Hematopoietic multipotent progenitor cell treated with erythropoietin and hydrocortisone succinate and interleukin-3 and kit ligand, for 4 days (in vitro differentiated cells): ENCODE measurements at places on chromosomes 1 and 21.

GRCh38 chr1:209064850-209065706 is 518.4 kb upstream of the CAMK1G start:
- DNase-seq = no peak

- DNase-seq = no peak
These were observed 263.3 kb downstream of the KIF26B start for GRCh38 chr1:245418077-245418476.

DNA sequence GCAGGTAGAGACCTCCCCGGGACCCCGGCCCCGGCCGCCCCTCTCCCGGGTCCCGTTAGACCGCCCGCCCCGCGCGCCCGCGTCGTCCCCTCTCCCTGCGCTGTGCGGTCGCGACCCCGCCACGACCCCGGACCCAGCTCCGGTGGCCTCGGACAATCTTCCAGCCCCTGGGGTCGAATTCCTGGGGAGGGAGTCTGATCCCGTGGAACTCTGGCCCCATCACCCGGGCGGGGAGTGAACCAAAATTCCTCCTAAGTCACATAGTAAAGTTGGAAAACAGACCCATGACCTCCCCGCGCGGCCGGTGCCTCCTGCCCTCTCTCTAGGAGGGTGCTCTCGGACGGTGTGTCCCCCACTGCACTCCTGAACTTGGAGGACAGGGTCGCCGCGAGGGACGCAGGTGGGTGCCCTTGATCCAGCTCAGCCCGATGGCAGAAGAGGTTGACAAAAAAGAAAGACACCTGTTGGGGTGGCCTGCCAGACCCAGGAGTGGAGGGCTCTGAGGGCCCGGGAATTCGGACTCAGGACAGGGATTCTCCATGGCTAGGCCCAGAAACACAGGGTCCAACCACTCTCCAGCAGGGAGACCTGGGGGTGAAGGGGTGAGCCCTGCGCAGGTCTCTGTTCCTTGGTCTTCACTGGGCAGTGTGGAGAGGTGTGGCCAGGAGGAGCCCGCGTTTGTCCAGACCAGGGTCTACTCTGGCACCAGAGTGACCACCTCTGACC is 451 bp downstream of the ADAMTSL4 start:
- DNase-seq = no peak

- DNase-seq = no peak
These were observed 137.8 kb downstream of the HIVEP3 start for GRCh38 chr1:41780916-41781315.

GRCh38 chr1:183734543-183735036 is 70.3 kb upstream of the RGL1 start:
- DNase-seq = no peak

- no peak for DNase-seq
These were observed 45.7 kb downstream of the GALNT2 start for GRCh38 chr1:230112782-230113181.

DNA sequence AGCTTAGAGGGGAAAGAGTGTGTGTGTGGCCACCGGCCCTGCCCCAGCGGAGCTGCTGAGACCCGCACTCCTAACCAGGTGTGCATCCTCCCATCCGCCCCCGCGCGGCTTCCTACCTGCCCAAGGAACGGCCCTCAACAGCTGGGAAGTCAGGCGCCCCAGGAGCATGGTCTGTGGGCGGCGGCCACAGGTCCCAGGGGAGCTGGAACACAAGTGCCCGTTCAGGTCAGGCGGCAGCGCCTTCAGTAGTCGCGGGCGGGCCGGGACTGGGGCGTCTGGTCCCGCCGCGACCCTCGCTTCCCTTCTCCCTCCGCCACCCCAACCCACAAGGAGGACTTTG is 448 bp downstream of the AURKAIP1 start:
- peak; percentile 39 for DNase-seq

DNA sequence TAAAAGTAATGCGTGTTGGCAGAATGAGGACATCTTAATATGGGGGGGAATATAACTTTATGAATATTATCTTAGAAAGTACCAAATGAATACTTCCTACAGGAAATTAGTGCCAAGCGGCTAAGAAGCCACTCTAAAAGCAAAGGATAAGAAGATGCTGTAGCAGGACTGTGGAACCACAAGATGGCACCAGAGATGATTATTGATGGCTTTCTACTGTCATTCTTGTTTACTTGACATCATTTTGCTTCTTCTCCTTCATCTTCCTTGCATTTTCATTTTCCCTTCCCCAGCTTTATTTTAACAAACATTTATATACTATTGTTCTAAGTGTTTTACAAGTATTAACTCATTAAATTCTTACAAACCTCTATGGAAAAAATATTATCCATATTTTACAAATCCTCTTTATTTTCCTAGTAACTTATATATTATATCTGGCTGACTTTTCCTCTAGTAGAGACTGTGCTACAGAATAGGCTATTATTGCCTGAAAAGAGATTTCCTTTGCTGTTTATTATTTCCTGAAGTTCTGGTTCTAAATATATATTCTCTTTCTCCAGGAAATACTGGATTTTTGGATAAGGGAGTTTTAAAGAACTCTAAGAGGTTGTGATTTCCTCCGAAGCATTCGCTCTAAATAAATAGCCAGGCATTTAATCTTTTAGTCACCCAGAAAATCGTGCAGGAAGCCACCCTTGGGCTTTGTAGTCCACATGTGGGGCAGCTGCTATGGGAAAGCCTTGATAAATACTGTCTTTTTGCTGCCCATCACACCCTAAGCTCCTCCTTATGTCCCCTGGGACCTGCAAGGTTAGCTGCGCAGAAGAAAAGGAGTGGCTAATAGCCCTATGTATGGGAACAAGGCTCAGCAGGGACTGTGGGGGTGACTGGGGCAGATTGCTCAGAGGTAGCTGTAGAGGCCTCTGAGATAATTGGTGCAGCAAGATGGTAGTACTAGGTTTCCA is 69.8 kb downstream of the TPR start:
- DNase-seq = peak; percentile 73

GRCh38 chr1:160646711-160647328 is at the start of gene SLAMF1:
Gene SLAMF1 (minus strand): TSS chr1:160647044. CDS start chr1:160646945, 99 bp downstream.
- DNase-seq = peak; percentile 67

GRCh38 chr1:222777463-222777862 is 37.4 kb upstream of the DISP1 start:
- DNase-seq = peak; percentile 13

GRCh38 chr1:228110556-228110955 is 1.5 kb upstream of the MRPL55 start:
- DNase-seq = no peak

DNA sequence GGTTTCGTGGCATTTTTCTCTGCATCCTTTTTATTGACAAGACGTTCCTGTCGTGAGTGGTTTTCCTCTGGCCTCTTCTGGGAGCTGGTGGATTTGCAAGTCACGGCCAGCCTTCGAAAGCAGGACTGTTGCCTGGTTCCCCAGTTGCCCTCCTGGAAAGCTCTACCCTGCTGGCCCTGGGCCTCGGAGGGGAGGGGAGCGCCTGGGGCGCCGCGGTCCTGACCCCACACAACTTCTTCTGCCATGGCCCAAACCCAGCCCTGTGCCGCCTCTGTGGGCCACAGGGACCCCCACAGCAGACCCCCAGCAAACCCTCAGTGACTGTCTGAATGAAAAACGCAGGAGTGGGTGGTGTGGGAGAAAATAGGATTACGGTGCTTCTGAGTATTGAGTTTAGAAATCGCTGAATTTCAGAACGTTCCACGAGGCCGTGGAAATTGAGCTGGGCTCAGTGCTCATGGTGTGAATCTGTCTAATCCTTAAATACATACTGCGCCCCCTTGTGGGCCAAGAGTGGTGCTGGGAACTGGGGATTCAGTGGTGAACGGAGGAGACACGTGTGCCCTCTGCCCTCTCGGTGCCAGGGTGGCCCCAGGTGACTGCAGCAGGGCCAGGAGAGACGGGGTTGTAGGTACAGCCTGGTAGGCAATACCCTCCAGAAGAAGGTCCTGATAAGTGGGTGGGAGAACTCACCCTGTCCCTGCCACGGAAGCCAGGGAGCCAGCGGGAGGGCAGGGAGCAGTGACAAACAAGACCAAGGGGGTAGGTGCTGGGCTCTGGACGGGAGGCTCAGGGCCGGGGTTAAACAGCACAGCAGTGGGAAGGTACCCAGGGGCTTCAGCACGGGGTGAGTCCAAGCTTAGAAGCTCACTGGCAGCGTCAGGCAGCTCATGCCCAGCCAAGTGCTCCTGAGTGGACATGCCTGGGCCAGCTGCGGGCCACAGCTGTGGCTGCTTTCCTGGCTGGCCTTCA is 101.2 kb upstream of the COL6A1 start:
- peak; percentile 92 for DNase-seq

GRCh38 chr1:94039871-94040569 is 80.9 kb downstream of the ABCA4 start:
- no peak for DNase-seq

DNA sequence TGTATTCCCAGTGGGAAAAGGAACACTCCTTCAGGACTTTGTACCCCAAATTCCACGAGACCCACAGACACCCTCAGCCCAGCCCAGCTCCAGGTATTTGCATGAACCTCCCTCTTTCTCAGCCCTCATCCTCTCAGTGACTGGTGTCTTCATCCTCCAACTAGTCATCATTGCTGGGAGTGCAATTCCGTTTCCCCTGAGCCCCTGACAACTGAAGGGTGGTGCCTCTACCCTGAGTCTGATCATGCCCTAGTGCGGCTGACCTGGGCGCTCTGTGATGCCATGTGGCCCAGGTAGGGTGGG is 3.8 kb upstream of the ZNF692 start:
- no peak for DNase-seq
